ENCODE measurements at places on chromosomes 3 and 15.

DNA sequence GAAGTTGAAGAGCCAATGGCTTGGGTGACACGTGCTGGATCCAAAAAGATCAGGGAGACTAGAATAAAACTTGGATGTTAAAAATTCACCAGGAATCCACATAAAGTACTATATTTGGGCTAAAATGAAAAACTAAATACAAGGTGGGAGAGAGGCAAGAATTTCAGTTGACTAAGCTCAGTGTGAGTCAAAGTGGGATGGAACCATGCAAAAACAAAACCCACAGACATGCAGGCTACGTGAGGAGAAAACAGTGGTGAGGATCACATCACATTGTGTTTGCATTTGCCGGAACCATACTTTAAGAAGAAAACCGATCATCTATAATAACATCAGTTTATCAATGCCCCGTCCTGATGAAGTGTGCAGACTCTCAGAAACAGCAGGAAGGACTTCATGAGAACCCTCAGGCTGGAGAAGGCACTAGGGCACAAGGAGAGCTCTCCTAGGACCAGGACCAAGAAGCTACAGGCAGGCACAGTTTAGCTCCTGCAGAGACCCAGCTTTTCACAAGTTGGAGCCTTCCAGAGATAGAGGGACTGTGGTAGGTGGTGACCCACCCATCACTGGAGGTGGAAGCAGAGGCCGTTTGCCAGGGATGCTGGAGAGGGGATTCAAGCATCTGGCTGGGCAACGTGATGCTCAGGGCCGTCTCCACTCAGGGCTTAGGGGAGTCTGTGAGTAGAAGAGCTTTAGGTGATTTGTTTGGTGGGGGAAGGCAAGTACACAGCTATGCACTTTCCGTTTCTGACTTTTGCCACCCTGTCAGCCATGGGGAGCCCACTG lies 29.0 kb upstream of the NR2E3 start:
- DNase-seq = peak; percentile 59

- DNase-seq = no peak
These were observed 921 bp downstream of the LMLN start for GRCh38 chr3:197960694-197961581.

DNA sequence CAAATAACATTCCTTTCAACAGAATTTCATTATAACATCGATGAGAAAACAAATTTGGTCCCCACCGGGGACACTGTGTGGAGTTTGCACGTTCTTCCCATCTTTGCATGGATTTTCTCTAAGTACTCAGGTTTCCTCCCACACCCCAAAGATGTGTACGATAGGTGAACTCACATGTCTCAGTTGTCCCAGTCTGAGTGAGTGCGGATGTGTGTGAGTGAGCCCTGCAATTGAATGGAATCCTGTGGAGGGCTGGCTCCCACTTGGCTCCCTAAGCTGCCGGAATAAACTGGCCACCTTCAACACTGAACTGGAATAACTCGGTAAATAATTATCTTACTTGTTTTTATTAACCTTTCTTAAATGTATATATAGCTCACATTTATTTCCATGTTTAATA lies 77.0 kb downstream of the TRANK1 start:
- DNase-seq = no peak

DNA sequence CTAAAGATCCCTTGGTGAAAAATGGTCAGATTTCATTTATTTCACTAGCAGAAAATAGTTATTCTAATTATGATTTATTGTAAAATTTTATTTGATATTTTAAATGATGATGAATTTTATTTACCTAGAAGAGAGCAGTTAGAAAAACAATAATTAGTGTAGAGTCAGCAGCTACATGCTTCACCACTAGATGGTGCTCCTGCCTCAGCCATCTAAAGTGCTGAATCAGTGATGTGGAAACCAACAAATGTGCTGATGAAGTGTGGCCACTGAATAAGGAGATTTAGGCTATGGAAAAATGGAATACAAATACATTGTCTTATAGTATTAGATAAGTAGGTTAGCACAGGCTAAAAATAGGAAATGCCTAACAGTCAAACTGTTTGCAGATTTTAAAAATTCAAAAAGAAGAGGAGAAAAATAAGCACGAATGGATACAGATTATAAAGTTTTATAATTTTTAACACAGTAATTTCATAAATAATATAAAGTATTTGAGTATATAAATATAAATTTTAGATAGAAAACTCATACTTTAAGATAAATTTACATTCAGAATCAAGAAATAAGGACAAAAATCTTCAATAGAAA lies 109.8 kb downstream of the PPP2R3A start:
- DNase-seq = peak; percentile 45

- no peak for DNase-seq
These were observed 319.1 kb downstream of the OXSM start for GRCh38 chr3:26108846-26109489.

DNA sequence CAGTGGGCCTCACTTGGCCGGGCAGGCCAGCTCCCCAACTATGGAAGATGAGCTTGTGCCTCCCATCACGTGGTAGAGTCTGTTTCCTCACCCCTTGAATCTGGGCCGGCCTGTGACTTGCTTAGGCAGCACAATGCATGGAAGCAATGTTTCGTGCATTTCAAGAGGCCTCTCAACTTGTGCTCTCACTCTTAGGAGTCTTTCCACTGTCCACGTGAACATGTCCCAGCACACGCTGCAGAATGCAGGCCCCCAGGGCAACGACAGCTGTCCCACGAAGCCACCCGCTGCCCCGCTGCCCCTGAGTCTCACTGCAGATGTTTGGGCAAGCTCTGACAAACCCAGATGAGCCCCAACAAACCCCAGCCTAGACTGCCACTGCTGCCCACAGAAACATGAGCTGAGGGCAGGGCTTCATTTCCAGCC lies 27.2 kb upstream of the SLC41A3 start:
- DNase-seq = no peak
